Mucosa of descending colon (tissue), 3 donors: ENCODE measurements at places on chromosomes 16 and 17. TPM values are rescaled to one million over a fixed set of nuclear protein-coding genes. Genes with fewer than 3 reads are reported as not detected.

SLC5A2 gene
- not detected for total RNA-seq

DNA sequence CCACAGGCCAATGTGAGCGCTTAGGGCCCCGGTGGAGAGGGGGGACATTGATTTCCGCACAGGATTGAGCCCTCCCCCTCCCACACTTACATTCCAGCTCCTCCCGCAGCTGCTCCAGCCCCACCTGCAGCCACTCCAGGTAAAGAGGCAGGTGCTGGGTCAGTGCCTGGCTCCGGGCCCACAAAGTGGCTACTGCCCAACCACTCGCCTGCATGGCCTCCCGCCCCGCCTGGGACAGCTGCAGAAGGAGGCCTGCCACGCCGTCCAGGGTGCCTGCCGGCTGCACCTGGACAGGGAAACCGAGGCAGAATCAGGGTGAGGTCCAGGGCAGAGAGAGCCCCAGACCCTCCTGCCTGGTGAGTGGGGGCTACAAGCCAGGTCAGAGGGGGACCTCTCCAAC, 46.3 kb downstream of the RMI2 start:
- no peak for DNase-seq

CMTM1 gene
- 3.1 TPM for total RNA-seq

DNA sequence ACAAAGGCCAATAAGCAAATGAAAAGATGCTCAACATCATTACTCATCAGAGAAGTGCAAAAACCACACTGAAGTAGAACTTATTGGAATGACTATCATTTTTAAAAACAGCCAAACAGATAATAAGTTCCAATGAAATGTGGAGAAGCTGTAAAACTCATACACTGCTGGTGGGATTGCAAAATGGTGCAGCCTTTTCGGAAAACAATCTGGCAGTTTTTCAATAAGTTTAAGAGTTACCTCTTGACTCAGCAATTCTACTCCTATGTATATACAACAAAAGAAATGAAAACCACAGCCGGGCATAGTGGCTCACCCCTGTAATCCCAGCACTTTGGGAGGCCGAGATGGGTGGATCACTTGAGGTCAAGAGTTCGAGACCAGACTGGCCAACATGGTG, 49.3 kb downstream of the AKAP10 start:
- DNase-seq: no peak

DNA sequence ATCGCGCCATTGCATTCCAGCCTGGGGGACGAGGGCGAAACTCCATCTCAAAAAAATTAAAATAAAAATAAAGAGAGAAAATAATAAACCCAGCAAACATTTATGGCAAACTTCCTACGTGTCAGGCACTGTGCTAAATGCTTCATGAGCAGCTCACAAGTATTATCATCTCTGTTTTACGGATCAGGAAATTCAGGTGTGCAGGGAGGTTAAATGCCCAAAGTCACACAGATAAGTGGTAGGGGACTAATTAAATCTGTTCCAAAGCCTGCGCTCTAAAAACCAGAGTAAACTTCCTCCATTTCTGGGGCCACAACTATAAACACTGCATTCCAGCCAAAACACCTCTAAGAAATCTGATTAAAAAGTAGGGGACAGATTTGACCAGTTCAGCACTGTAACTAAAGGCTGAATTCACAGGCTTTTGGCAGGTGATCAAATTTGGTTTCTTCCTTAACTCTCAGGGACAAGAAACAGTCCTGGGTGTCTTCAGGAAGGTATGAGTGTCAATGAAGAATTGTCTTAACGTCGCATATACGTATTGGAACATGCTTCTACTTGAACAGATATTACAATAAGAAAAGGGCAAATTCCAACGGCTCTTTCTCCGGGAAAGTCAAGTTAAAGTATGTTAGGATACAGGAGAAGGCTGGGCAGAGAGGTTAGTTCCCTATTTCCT, 996 bp downstream of the STRADA start:
- DNase-seq: no peak

DNA sequence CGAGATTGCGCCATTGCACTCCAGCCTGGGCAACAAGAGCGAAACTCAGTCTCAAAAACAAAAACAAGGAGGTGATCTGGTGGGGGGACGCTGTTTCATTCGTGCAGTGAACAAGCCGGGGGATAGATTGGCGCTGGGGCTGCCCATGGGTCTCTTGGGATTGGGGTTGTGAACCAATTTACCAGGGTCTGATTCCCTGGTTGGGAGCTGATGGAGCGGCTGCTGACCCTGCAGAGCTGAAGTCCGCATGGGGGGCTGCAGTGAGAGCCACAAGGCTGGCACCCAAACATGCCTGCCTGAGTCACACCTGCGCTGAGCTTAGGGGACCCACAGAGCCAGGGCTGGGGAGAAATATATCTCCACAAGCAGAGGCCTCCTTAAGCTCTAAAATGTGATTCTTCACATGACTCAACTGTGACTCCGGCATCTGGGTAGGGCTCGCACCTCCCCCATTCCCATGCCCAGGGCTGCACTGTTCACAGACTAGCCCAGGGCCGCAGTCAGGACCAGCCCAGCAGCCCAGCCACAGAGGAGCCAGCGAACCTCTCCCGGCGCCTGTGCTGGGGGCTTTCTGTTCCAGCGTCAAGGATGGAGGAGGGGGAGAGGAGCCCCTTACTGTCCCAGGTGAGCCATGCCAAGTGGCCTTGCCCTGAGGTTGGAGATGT, 5.0 kb downstream of the TSPAN10 start:
- no peak for DNase-seq

- DNase-seq: no peak
Measured at GRCh38 chr16:2115591-2115973, 20.1 kb downstream of the PKD1 start.

RBBP6 gene
- 61.5 TPM for total RNA-seq

SECTM1 gene
- total RNA-seq: 268 TPM

DNA sequence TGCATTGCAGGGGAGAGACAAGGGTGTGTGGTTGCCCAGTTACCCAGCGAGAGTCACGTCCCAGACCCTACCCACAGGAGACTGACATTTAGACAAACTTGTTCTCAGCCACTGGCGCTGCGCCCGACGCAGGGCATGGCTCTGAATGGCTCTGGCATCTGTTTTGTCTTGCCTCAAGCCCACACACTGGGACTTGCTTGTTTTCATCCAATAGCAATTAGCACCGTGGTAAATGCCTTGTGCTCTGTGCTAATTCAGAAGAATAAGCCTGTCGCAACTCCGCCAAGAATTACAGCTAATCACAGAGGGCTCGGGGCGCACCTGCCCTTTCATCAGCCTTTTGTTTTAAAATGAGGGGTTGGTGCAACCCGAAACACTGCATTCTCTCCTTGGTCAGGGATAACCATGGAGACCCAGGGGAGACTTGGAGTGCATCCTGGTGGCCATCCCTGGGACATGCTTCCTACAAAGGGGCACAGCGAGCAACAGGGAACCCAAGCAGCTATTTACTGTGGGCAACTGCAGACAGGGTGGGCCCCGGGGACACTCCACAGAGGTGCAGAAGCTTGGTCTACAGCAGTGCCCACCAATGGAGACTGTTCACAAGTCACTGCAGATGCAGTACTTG, 220.6 kb upstream of the ZFHX3 start:
- DNase-seq: no peak

SLC52A1 gene
- total RNA-seq: 3.0 TPM

- DNase-seq: no peak
Measured at GRCh38 chr16:55010492-55011160, 80.0 kb downstream of the IRX5 start.

- no peak for DNase-seq
Measured at GRCh38 chr16:17026600-17027242, 444.0 kb downstream of the XYLT1 start.

DNA sequence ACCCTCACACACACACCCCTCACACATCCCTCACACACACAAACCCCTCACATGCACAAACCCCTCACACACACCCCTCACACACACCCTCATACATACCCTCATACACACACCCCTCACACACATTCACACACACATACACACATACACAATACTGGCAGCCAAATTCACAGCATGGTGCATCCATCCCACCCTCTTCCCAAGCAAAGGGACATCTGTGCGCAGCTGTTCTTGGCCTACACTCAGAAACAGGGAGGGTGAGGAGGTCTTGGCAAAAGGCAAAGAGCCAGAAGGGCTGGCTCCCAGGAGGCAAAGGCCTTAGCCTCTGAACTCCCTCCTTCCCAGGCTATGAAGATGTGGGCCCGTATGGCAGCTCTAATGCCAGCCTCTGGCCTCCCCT, 23.4 kb downstream of the C17orf67 start:
- DNase-seq: no peak

ODF4 gene
- not detected for total RNA-seq

VWA3A gene
- 0.44 TPM for total RNA-seq

NF1 gene
- total RNA-seq: 67.6 TPM

DNA sequence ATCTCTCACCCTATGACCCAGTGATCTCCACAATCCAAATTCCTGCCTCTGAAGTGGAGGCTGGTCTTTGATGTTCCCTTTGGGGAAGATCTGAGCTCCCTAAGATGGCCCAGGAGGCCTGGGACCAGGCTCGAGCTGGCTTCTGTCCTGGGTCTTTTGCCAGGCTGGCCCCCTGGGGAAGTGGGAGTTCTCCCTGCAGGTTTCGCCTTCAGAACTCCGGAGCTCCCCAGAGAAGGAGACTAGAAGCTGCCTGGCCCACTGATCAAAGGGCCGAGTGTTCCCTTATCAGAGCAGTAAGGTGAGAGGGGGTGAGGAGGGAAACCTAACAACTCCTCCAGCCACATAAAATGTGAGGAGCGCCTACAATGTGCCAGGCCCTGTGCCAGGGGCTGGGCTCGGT, 147.1 kb downstream of the IRF8 start:
- no peak for DNase-seq

DNA sequence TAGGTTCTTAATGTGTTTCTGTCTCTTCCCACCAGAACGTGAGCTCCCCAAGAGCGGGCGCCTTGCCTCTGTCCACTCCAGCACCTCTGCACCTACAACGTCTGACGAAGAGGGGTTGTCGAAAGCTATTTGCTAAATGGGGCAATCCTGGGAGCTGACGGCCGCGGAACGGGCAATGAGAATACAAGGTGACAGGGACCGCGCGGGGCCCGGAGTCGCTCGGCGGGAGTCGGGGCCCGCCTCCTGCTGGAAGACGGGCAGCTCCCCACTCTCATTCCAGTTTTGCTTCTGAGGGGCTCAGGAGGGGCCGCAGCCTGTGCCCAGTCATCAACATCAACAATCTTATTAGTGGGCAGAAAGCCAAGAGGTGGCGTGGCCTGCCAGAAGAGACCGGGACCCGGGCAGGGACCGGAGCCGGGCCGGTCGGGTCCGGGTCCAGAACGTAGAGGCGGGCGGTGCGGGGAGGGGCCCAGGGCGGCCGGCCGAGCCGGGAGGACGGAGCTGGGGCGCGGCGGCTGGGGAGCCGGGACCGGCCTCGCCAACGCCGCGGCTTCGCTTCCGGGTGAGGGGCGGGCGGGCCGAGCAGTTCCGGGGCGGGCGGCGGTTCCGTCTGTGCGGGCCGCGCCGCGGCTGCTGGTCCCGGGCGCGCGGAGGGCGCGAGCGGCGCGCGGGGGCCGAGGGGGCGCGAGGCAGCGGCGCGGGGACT, at the start of gene MOSMO:
TSS of gene MOSMO (plus strand) at position 603 of the 706 bp plus-strand sequence. CDS start 191 bp downstream, outside the sequence.
- DNase-seq: peak; percentile 87

DNA sequence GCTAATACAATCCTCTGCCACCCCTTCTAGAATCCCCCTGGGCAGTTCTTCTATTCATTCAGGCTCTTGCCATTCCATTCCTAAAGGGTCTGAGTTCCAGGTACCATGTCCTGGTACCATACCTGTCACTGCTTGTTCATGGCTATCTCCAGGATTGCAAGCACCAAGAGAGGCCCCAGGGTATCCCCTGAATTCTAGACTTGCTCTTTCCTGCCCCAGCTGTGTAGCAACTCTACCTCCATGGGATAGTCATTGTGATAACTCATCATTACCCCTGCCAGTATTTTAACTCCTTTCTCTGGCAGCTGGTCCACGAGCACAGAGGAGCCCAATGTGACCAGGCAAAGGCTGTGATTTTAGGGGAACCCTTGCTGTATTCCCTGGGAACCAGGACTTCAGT, 143.7 kb upstream of the CDH5 start:
- DNase-seq: no peak

YPEL3 gene
- 69.3 TPM for total RNA-seq

DNA sequence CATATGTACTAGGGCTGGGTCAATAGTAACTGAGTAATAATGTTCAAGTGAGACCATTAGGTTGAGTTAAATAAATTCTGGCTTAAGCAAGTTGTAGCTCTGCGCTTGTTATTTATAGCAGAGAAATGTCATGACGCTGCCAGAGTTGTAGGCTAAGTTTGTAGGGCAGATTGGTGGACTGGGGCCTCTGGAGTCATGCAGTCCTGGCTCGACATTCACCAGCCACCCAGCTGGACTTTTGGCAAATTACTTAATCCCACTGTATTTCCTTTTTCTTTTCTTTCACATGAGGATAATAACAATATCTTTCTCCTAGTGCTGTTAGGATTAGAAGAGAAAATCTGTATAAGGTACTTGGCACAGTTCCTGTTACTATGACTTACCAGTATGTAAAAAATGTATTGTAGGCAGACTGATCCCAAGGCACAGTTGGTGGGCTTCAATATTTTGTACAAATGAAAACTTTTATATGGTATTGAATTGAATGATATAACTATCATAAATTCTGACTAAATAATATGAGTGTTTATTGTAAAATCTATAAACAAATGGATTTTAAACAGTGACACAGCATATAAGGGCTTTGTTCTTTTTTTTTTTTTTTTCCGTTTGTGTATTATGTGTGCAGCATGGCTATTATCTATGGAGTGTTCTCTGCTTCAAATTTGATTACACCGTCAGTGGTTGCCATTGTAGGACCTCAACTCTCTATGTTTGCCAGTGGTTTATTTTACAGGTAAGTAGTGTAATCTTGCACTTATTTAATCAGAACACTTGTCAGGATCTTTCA, 2.6 kb downstream of the MFSD11 start:
- no peak for DNase-seq

GRCh38 chr17:77118251-77118928, 22.4 kb upstream of the SEC14L1 start:
- DNase-seq: no peak

GRCh38 chr17:61398721-61399130, 917 bp upstream of the TBX2 start:
- DNase-seq: no peak

GRCh38 chr16:49632795-49633184, 223.1 kb downstream of the ZNF423 start:
- no peak for DNase-seq

TERB1 gene
- total RNA-seq: 0.28 TPM

- DNase-seq: no peak
Measured at GRCh38 chr17:43431714-43432523, 33.1 kb downstream of the ARL4D start.

GRCh38 chr16:85930301-85930700, 31.3 kb downstream of the IRF8 start:
- DNase-seq: peak; percentile 23

GRCh38 chr16:49811644-49812334, 44.1 kb downstream of the ZNF423 start:
- no peak for DNase-seq

- DNase-seq: no peak
Measured at GRCh38 chr17:31388770-31389656, 2.5 kb upstream of the RAB11FIP4 start.
